ENCODE measurements at places on chromosomes 12 and 14. TPM values are rescaled to one million over a fixed set of nuclear protein-coding genes. Genes with fewer than 3 reads are reported as not detected.
A peak's percentile ranks its signal among the peaks of the same experiment; 100 is the strongest.

GRCh38 chr14:89746654-89747053 lies 207.9 kb downstream of the EFCAB11 start:
- no peak for DNase-seq

GRCh38 chr14:48575772-48576171 lies 900.4 kb upstream of the MDGA2 start:
- no peak for DNase-seq

GRCh38 chr14:97318380-97318779 lies 521.2 kb downstream of the VRK1 start:
- no peak for DNase-seq

GRCh38 chr14:91744068-91744480 lies 12.2 kb upstream of the CATSPERB start:
- peak; percentile 6 for DNase-seq

DNA sequence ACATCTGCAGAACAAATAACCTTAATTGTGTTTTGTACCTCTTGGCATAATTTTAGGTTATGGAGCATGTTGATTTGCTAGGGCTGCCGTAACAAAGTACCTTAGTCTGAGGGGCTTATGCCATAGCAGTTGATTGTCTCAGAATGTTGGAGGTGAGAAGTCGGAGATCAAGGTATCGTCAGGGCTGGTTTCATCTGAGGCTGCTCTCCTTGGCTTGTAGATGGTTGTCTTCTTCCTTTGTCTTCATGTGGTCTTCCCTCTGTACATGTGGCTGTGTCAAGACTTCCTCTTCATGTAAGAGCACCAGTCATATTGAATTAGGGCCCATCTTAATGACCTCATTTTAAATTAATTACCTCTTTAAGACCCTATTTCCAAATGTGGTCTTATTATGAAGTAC lies 64.4 kb upstream of the PTHLH start:
- DNase-seq, result no peak

DNA sequence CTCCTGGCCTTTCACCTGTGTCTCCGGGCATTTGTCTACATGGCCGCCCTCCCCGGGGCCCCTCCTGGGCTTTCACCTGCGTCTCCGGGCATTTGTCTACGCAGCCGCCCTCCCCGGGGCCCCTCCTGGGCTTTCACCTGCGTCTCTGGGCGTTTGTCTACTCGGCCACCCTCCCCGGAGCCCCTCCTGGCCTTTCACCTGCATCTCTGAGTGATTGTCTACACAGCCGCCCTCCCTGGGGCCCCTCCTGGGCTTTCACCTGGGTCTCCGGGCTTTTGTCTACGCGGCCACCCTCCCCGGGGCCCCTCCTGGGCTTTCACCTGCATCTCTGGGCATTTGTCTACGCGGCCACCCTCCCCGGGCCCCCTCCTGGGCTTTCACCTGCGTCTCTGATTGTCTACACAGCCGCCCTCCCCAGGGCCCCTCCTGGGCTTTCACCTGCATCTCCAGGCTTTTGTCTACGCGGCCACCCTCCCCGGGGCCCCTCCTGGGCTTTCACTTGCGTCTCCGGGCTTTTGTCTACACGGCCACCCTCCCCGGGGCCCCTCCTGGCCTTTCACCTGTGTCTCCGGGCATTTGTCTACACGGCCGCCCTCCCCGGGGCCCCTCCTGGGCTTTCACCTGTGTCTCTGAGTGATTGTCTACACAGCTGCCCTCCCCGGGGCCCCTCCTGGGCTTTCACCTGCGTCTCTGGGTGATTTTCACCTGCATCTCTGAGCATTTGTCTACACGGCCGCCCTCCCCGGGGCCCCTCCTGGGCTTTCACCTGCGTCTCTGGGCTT lies 68.0 kb upstream of the GALNT9 start:
- DNase-seq, result no peak

- DNase-seq, result no peak
Measured at GRCh38 chr14:93686268-93686667, 102.0 kb downstream of the PRIMA1 start.

Gene TBK1
- total RNA-seq, result 27.0 TPM

- no peak for DNase-seq
Measured at GRCh38 chr14:66043921-66044320, 442.2 kb upstream of the CCDC196 start.

DNA sequence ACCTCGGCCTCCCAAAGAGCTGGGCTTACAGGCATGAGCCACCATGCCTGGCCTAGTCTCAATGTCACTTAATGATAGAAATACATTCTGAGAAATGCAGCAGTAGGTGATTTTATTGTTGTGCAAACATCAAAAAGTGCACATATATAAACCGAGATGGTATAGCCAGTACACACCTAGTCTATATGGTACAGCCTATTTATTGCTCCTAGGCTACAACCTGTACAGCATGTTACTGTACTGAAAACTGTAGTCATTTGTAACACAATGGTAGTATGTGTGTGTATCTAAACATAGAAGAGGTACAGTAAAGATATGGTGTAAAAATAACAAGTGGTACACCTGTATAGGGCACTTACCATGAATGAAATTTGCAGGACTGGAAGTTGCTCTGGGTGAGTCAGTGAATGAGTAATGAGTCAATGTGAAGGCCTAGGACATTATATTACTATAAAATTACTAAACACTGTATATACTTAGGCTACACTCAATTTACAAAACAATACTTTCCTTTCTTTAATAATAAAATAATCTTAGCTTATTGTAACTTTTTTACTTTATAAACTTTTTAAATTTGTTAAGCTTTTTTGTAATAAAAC lies 166.7 kb upstream of the SYT1 start:
- no peak for DNase-seq

DNA sequence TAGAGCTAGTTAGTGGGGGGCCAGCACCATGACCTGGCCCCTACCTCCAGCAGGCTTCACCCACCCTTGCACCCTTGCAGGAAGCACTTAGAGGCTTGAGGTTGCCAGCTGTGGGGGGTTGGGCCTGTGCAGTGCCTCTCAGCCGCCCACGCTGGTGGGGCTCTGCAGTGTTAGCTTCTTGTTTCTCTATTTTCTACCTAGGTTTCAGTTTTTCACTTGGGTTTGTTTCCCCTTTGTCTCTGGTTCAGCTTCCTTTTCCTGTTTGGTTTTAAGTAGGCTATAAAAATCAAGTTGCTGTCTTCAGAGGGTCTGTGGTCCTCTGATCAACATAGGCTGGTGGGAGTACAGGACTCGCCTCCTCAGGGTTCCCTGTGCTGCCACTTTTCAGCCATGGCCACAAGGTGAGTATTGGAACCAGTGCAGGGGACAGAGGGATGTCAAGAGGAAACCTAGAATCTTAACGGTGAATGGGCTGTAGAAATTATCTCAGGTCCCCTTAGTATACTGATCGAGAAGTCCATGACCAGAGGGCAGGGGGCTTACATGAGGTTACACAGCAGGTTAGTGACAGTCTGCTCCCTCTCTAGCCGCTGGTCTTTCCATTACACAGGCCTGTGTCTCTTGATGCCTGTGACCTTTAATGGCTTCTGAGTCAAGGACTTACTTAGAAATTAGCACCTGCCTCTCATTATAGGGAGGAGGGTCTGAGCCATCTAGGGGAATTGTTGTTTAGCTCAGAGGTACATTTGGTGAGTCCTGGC lies at the start of gene EVL:
TSS of gene EVL (plus strand) at position 312 of the 761 bp plus-strand sequence. CDS start at position 391, 79 bp downstream.
- no peak for DNase-seq

- DNase-seq, result no peak
Measured at GRCh38 chr12:53198486-53199110, 8.5 kb downstream of the ITGB7 start.

DNA sequence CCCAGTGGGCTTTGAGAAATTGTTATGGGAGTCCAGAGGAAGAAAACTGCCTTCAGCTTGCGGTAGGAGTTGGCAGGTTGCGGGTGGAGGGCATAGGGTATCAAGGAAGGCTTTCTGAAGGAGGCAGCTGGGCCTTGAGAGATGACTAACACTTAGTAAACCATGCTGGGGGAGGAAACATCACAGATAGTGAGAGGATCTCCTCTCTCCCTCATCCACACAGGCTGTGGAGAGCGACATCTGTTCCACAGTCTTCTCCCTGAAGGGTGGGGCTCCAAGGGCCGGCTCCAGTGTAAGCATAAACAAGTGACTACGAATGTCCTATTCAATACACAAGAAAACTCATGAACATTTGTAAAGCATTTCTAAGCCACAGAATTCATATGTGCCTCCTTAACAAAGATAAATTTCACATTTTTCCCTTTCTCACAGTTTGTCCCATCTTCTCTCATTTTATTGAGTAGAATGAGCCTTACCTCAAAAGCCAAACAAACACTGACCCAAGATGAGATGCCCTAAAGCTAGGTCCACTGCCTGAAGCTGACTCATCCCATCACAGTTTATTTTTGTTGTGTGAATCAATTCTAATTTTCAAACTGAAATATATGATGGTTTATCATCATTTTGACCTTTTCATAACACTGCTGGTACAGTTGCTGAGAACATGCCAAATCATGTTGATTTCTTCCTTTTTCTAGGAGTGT lies 227.9 kb downstream of the SLC25A21 start:
- DNase-seq, result no peak

Gene FBLN5
- 3.3 TPM for total RNA-seq

Gene ABCC9
- total RNA-seq, result 0.05 TPM

Gene EXOC3L4
- not detected for total RNA-seq

DNA sequence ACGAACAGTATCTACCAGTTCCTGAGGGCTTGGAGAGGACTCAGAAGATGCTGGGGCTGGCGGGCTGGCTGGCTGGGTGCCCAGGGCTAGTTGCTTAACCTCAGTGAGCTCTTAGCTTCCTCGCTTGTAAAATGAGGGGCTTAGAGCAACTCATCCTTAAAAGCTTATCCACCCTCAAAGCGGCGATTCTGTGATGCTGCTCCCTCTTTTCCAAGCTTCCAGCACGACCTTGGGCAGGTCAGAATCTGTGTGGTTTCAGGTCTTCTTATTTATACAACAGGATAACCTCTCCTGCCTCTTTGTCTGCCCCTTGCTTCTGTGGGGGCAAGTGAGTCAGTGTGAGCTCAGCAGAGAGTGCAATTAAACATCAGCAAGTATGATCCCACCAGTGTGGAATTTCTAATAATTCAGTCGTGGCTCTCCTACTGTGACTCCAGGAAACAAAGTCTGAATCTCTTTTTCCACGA lies 281.8 kb downstream of the KSR2 start:
- peak; percentile 76 for DNase-seq

Data from HCT116 (cell line).